ENCODE measurements at places on chromosomes 11 and 22.

DNA sequence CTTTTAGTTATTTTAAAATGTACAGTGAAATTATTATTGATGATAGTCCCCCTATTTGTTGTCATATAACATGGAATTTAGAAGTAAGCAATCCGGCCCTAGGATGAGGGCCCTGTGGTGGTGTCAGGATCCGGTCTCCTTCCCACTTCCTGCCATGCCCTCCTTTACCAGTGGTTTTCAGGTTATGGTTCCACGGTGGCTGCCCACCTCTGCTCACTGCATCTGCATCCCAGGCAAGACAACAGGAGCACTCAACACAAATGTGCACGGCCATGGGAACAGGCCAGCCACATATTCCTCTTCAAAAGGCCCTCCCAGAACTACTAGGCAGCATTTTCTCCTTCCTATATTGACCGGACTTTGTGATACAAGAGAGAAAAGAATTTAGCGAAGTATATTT is 1007.2 kb downstream of the TBC1D22A start:
- no peak for DNase-seq

- no peak for DNase-seq
These were observed 265.7 kb upstream of the CADM1 start for GRCh38 chr11:115769891-115770290.

DNA sequence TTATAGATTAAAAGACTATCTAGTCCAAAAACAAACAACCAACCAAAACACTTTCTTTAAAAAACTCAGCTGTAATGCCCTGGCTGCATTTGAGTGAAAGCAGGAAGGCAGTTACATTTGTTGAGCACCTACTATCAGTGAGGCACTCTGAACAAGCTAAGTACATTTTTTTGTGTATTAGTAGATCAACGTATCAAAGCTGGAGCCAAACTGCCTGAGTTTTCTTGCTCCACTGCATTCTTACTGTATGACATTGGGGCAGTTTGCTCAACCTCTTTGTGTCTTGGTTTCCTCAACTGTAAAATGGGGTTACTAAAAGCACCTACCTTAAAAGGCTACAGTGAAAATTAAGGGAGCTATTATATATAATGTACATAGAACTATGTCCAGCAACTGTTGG is 22.0 kb downstream of the COA4 start:
- no peak for DNase-seq

- DNase-seq = no peak
These were observed 2.0 kb downstream of the DUSP8 start for GRCh38 chr11:1570001-1570453.

GRCh38 chr22:35783943-35784614 is 66.4 kb downstream of the APOL5 start:
- DNase-seq = no peak

Measured in activated CD4-positive, alpha-beta T cell treated with anti-CD3 and anti-CD28 coated beads, Interleukin-2, amount 10 ng/mL, durations not matched to agents 7 days and 5 days (primary cell).